Mesothelial cell of epicardium (in vitro differentiated cells): ENCODE measurements at places on chromosomes 7 and 10.

GRCh38 chr7:106348231-106348630 is 63.4 kb upstream of the NAMPT start:
- no peak for DNase-seq

DNA sequence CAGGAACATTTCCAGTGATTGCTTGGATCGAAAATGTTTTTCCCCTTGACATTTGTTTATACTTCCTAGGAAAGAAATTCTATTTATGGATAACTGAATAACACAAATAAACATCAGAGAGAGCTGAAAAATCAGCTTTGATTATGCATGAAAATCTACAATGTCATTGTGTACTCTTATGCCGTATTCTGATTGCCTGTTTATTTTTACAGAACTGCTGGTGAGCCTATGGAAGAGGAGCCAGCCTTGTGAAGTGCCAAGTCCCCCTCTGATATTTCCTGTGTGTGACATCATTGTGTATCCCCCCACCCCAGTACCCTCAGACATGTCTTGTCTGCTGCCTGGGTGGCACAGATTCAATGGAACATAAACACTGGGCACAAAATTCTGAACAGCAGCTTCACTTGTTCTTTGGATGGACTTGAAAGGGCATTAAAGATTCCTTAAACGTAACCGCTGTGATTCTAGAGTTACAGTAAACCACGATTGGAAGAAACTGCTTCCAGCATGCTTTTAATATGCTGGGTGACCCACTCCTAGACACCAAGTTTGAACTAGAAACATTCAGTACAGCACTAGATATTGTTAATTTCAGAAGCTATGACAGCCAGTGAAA is 121.5 kb downstream of the TWIST1 start:
- DNase-seq, result no peak

DNA sequence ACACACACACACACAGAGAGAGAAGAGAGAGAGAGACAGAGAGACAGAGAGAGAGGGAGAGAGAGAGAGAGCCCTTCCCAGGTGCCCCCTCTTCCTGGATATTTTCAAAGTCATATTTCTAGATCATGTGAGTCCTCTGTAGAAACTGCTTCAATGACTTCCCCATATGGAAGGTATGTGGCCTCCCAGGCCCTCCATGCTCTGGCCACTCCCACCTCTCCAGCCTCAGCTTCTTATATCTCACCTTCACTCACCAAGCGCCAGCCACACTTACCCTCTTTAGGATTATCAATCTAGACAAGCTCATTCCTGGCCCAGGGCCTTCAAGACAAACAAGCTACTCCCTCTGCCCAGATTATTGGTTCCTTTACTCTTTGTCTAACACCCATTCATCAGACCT is 259.7 kb downstream of the MTERF1 start:
- DNase-seq, result no peak

- DNase-seq, result no peak
These were observed 11.6 kb downstream of the DDX56 start for GRCh38 chr7:44561962-44562621.

DNA sequence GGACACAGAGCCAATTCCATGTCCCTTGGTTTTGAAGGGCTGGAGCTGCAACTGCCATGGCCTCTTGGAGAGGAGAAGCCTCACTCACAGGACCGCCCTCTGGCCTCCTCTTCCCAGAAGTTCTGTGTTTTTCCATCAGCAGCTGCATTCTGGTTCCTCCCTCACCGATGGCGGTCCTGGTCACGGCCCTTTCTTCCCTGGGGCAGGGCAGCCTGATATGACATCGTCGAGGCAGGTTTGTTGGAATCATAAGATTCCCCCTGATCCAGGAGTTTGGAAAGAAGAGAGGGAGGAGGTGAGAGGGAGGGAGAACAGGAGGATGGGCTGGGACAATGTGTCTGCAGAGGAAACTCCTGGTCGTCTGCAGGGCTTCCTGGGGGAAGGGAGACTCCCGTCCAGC is 82.7 kb upstream of the PDZD8 start:
- DNase-seq, result no peak

DNA sequence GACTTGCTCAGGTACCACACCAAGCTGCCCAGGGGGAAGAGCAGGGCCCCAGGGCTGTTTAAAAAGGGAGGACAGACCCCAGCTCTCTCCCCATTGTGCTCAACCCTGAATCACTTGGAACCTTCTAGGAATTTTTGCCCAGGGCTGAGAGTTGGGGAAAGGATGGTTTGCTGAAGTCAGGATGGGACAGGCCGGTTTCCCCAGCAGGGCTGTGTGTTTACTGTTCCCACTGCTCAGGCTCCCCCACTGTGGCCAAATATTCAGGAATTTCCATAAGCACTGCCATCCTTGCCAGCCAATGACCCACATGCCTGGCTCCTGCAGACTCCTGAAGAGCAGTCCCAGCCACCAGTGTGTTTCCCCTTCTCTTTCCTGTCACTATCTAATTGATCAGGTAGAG is 120.7 kb downstream of the WDFY4 start:
- no peak for DNase-seq

DNA sequence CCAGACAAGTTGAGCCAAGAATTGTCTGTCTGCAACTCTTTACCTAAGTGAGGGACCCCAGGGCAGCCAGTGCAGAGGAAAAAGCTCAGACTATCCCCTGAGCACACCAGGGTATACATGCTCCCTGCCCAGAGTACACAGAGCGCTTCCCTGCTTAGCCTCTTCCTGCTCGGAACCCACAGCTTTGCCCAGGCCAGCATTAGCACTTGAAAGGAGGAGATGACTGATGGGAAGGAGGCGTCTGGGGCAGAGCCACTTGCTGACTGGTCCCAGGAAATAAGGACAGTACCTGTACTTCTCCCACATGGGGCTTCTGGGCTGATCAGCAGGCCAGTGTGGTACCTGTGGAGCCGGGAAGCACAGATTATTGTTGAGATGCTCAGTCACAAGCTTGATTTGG is 48.4 kb upstream of the TRIM8 start:
- DNase-seq, result no peak

- DNase-seq, result no peak
These were observed 857 bp downstream of the CPXM2 start for GRCh38 chr10:123890756-123891143.

DNA sequence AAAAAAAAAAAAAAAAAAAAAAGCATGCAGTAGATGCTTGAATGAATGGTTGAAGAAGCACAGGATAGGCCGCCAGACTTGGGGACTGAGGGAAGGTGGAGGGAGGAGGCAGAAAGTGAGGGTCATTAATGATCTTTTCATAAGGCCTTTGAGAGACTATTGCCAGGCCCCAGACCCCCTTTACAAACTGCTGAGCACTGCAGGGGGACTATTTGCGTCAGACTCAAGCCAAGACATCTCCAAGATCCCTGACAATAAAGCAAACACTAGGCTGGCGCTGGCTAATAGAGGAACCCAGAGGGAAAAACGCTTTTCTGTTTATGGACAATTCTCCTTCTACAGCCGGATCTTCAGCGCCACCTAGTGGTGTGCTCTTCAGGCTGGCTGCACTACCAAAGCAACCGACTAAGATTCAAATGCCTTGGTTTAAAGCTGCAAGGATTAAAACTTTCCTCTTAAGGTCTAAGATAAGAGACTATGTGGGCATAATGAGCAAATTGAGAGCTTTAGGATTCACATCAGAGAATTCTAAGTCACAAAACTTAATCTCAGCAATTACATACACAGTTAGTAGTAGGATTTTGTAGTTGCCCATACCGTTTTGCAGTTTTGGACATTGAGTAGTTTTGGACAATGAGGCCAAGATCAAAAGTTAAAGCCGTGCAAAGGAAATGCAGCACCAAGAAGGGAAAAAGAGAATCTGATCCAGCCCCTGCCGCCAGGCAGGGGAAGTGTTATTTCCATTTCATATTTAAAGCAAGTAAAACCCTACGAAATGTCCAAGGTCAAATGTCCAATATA is 17.9 kb upstream of the AGK start:
- DNase-seq, result peak; percentile 69

DNA sequence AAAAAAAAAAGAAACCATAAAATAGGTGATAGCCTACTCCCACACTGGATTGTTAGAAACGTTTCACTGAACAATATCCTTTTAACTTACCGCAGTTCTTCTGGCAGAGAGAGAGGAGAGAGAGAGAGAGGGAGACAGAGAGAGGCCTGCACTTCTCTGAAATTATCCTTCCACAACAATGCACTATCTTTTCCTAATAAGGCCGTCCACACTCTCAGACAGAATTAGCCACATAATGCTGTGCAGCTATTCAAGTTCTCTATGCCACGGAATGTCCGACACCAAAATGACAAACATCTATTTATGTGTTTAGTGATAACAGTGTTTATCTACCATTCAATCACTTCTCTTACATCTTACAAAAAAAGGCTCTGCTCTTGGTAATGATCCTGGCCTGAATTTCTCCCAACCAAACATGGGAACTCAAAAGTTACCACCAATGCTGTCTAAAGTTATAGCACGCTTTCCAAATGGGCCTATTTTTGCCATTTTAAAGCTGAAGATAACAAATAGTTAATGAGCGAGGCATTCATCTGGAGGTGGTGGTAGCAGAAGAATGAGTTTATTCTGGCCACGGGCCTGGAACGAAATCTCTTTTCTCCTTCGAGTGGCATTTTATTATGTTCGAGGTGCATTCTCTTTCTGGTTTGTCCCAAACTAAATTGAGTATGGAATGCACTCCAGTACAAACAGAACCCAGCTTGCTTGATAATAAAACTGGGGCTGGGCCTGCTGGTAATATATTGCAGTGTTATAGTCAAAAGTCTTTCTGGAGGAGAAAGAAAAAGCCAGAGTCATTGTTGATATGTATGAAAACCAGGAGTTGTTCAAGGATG is 160.2 kb upstream of the SVIL start:
- DNase-seq, result no peak

DNA sequence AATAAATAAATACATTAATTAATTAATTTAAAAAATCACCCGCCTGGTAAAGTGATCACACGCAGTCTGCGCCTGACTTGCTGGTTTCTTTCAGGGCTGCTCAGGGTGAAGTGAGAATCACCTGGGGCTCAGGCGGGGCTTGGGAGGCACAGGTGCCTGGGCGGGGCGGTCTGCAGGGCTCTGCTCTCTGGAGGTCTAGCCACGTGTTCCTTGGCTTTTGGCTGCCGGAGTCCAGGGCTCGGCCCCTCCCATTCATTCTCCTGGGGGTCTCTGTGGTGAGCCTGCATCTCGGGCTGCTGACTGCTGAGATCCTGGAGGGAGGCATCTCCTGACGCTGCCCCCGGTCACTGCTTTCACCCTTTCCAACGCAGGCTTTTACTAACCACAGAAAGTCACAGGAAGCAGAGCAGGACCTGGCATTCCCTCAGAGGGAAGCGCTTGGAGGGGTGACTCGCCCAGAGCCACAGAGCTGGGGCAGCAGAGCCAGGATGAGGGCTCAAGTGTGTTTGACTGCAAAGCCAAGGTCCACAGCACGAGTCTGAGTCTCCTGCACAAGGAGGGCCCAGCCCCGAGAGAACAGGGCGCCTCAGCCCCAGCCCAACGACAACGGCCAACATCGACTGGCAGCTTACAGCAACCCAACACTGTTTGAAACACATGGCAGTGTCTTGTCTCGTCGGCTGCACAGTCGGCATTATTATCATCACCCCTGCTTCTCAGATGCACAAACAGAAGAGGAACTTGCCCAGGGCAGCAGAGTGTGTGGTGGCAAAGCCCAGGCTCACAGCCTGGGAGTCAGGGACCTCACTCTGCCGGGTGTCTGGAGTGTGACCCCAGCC is 22.4 kb upstream of the MNX1 start:
- no peak for DNase-seq

DNA sequence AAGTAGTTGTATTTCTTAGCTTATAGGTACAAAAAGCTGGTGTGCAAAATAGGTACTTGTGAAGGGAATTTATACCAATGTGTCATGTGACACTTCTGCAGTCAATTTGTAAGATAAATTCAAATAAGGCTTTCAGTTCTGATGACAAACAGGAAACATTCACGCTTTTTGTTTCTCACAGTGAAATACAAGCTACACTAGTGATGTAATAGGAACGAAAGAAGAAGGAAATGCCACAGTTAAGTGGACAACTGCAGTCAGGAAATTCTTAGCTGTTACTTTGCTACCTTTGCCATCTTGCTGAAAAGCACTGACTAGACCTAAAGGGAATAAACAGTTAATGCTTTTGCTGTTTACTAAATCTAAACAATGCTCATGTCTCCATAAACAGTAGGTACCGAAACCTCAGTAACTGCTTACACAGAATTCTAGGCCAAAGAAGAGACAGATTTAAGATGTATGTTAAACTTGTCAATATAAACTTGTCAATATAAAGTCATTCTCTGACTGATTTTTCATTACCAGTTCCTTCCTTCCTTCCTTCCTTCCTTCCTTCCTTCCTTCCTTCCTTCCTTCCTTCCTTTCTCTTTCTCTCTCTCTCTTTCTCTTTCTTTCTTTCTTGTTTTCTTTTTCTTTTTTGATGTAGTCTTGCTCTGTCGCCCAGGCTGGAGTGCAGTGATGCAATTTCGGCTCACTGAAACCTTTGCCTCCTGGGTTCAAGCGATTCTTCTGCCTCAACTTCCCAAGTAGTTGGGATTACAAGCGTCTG is 10.1 kb downstream of the OTUD1 start:
- DNase-seq, result no peak

- no peak for DNase-seq
These were observed 46.8 kb downstream of the BAIAP2L1 start for GRCh38 chr7:98354052-98354451.

GRCh38 chr7:34131371-34131770 is 226.0 kb downstream of the BMPER start:
- DNase-seq, result no peak

- no peak for DNase-seq
These were observed 92.8 kb upstream of the TMEM168 start for GRCh38 chr7:112882991-112883390.

DNA sequence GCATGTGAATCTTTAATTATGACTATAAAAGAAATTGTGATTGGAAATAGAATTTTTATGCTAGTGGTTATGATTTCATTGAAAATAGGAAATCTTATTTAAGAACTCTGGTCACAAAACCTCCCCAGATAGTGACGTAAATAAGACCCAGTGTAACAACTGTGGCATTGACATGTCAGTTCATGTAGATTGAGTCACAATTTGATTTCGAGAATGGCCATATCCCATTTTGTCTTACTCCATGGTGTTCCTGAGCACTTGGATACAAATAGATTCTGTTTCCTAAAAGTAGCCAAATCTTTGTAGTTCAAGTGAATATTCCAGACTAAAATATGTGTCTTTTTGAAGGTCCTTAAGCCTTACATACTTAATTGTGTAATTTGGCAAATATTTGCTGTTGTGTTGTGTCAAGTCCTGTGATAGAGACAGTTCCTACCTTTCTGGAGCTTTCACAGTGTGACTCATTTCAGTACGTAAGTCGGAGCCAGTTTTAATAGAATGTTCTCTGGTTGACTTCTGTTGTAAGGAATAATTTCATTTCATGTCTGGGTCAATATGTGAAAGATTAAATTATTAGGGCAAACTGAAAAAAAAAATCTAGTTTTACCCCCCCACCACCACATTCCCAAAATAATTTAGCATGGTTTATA is 37.1 kb upstream of the TOMM7 start:
- no peak for DNase-seq

DNA sequence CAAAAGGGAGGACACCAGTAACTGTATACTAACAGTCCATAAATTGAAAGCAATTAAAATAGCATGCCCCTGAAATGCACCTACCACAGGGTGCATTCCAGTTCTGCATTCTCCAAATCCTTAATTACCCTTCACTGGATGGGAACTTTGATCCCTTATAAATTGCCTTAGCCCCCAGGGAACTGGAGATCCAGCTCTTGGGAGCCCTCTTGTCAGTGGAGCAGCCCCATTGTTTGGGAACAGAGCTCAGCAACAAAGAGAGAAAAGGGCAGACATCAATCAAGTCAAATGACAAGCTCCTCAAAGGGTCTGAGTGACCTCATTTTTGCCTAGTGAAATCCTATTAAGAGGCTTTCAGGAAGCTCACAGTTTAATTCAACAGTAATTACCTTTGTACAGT is 472.6 kb downstream of the XPNPEP1 start:
- DNase-seq, result no peak
